RKO (cell line): ENCODE measurements at places on chromosomes 2 and 18.

- DNase-seq, result no peak
Observed at GRCh38 chr2:239768031-239768790, 256.9 kb downstream of the NDUFA10 start.

DNA sequence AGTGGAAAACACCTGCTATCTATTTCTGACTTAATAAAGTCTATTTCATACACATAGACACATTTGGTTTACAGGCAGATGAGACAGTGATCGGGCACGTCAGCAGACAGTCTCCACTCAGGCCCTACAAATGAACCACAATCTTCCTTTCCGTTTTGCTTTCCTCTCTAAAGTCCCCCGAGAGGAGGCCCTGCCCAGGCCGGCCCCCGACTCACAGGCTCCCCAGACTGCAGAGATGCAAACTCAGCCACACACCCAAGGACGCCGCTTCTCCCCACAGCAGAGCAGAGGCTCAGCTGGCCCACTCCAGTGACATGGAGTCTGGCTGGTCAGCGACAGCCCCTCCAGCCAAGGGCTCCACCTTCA is 9.3 kb upstream of the MTERF4 start:
- DNase-seq, result no peak

DNA sequence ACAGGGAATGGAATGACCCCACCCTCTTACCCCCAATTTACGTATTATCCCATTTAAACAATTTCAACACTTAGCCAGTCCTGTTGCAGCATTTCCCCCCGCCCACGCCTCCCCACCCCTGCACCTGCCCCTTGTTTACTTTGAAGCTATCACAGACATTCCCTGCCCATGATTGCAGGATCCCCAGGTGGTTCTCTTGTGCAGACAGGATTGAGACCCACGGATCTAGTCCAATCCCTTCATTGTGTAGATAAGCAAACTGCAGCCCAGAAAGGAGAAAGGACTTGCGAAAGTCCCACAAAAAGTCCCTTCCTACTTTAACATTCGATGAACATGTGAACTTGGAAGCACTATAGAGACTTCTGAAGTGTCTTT is 38.9 kb downstream of the TMEM17 start:
- no peak for DNase-seq

DNA sequence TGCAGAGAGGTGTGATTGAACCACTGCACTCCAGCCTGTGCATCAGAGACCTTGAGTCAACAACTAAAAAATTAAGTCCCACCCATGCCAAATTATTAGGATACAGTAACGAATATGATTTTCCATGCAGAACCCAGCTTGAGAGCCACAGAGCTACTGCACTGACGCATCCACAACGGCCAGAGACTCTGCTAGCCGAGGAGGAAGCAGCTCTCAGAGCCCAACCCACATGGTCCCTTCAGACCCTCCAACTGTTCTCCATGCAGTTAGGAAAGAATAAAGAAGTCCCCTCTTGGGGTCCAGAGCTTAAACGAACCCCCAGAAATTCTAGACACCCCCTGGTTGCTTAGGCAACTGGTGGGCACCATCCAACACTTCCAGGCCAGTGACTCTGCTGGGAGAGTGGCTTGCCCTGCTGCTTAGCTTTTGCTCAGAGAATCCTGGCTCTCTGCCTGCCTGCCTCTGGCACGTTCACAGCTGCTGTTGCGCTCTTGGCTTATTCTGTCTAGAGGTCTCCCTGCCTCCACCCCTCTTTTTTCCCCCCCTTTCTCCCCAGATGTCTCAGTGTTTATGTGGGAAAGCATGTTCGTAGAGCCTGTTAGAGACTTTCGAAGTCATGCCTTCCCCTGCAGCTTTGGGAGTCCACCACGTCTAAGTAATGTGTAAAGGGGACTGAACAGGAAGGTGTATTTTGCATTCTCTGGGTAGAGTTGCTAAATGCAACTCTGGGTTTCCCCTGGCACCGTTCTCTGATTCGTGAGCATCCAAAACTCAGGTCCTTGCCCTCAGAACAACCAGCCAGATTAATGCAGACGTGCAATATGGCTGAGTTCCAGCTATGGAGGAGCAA is 26.0 kb upstream of the SP3 start:
- no peak for DNase-seq

DNA sequence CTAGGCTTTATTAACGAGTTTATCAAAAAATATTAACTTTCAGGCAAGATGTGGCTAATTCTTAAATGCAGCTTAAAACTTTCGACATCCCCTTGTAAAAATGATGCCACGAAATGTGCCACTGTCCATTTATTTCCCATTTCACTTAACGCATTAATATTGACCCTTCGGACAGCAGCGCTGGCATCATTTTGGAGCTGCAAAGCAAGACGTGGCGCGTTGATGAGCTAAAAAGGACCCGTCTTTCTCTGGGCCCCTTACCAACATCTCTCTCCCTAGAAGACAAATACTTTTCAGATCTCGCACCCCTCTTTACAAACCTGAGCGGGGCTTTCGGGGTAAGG is 367.9 kb downstream of the MTX2 start:
- DNase-seq, result no peak

DNA sequence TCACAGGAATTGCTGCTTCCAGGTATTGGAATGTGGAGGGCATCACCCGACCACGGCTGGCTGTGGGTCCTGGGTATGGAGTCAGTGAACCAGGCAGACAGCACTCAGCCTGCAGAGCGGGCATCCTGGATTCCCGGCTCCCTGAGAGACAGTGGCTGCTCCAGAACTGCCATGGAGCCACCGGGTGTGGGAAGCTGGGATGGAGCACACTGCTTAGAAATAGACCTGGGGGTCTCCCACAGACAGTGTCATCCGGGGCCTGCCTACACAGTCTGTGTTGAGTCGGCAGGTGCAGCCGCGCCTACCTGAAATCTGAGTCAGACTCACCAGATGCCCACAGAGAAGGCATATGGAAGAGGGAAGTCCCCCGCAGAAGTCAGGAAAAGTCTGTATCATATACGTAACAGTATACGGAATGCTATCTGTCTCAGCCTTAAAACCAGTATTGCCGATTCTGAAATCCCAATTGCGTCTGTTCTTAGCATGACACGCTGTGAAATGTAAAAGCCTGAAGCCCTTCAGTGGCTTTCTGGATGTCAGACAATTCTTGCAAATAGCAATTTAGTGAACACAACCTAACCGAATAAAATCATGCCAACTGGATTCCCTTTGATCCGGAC is 509.7 kb upstream of the MYT1L start:
- DNase-seq, result no peak

- no peak for DNase-seq
Observed at GRCh38 chr2:33746208-33746800, 147.2 kb upstream of the FAM98A start.

DNA sequence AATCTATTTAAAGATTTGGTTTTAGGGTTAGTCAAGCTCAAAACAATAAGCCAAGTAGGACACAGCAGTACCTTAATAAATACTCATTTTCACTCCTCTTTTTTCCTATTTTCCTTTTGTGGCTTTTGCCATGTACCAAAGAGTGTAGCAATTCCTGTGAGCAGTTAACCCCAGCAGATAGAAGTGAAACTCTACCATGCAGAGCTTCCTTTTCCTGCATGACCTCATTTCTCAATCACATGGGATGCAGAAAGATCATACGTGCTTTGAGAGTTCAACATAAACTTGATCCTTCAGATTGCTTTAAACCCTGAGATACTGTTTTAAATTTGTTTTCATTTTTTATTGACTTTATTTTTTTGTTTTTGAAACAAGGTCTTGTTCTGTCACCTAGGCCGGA is 99.1 kb upstream of the ARHGAP15 start:
- no peak for DNase-seq
